H1 (cell line): ENCODE measurements at places on chromosomes 2 and 18. TPM values are rescaled to one million over a fixed set of nuclear protein-coding genes. Genes with fewer than 3 reads are reported as not detected.

DNA sequence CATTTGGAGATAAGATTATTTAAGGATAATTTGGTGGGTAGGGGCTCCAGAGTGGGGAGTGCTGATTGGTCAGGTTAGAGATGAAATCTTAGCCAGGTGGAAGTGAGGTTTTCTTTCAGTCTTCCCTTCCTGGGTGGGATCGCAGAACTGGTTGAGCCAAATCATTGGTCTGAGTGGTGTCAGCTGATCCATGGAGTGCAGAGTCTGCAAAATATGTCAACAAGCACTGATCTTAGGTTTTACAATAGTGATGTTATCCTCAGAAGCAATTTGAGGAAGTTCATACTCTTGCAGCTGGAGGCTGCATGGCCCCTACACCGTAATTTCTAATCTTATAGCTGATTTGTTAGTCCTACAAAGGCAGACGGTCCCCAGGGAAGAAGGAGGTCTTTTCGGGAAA, 1483.4 kb upstream of the ZEB2 start:
- DNase-seq: no peak

GRCh38 chr2:72803151-72803550, 22.7 kb downstream of the EXOC6B start:
- no peak for DNase-seq

LIMS4 gene
- total RNA-seq: 1.4 TPM in 1 of 2 replicates, not detected in the other

DNA sequence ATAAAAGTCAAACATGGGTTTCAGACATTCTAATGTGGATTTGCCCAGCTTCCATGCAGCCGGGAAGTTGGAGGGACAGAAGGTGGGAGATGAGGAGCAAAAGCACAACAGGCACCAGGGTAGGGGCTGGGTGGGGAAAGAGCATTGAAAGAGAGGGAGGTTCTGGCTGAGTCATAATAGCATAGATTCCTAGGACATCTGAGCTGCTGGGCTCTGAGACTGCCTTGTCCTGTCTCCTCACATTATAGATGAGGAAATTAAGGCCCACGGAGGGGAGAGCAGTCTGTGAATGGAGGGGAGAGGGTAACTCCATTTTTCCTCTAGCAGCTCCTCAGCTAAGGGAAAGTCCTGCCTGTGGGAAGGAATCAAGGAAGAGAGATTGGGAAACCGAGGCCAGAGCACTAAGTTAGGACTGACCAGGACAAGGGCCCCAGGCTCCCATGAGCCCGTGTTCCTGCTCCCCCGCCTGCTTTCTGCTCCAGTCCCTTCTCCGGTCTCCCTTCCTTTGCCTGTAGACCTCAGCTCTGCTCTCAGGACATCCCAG, 26.2 kb downstream of the SH2D6 start:
- no peak for DNase-seq

GRCh38 chr18:34097312-34097711, 127.4 kb downstream of the NOL4 start:
- DNase-seq: no peak

UGT1A4 gene
- total RNA-seq: not detected in 2 replicates

DNA sequence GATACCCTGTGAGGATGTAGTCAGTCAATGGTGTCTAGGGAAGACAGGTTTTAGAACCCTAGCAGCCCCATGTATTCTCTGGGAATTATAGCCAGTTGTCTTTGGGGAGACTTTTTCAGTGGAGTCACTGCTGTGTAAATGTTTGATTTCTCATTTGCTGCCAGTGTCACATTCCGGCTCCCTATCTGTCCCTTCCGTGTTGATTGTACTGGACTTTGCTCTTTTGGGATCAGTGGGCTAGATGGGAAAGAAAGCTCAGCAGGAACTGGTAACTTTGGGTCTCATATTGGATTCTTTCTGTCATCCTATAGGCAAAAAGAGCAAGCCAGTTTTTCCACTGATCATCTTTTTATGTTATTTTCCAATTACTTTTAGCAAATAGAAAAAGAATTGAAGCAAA, 70.1 kb downstream of the GTF3C3 start:
- DNase-seq: no peak

DNA sequence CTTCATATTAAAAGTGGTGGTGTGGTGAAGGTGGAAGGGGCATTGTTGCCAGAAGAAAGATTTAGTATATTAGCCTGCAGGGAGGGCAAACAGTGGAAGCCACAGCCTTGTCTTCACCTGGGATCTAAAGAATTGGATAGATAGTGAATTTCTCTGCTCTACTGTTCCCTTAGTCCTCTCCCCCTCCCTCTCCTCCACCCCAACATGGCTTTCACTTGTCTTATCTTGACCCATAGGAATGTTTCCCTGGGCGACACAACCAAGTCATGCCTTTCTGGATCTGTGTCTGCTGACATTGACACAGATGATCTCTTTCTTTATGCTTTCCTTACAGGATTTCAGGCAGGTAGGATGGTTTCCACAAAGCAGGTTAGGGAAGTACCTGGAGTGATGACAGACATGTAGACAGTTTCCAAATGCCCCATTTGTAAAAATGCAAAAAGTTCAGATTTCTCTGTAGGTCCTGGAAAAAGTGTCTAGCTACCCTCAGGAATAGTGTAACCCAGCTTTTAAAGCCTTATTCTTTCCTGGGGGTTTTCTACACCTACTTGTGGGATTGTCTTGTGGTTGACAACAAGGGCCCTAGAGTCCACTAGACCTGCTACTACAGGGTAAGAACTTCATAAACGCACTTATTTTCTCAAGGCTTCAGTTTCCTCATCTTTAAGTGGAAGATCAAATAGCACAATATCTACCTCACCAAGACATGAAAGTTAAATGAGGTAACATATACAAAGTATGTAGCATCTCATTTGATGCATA, 184.2 kb upstream of the SP5 start:
- no peak for DNase-seq

DNA sequence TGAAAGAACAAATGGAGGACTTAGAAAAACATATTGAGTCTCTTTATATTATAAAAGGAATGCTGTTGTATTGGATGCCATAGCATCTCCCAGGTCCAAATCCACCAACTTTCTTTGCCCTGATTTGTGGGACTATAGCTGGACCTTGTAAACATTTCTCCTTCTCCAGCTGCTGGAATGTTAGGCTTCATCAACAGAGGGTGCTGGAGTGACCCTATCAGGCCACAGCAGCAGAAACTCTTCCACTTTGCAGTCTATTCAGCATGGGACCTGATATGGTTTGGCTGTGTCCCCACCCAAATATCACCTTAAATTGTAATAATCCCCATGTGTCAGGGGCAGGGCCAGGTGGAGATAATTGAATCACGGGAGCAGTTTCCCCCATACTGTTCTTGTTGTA, 138.4 kb upstream of the ARL4C start:
- no peak for DNase-seq

RASGRP3 gene
- total RNA-seq: not detected in 2 replicates

DNA sequence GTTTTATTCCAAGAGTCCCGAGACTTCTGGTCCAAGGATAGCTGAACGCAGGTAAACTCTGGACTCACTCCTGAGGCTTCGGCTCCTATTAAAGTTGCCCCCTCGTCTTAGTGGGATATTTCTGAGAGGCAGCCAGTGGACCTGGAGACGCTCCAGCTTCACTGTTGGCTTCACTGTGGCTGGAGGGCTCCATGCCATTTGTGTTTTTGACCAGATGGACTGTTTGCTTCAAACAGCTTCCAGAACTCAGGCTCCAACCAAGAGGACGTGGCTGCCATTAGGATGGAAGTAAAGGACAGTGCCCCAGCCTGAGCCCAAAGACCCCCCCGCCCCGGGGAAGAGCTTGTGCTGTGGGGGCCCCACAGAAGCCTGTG, 94.4 kb upstream of the LDAH start:
- no peak for DNase-seq

AFF3 gene
- total RNA-seq: 1.7 and 3.0 TPM in 2 replicates

LOXL3 gene
- total RNA-seq: 19.5 and 22.4 TPM in 2 replicates

GRHL1 gene
- total RNA-seq: 2.8 and 3.6 TPM in 2 replicates

SLC4A5 gene
- 0.52 and 0.86 TPM in 2 replicates for total RNA-seq

GRCh38 chr18:35322486-35323458, 21.4 kb downstream of the ZNF24 start:
- DNase-seq: no peak

SCN3A gene
- not detected in 2 replicates for total RNA-seq
